ENCODE measurements at places on chromosomes 1 and 21. TPM values are rescaled to one million over a fixed set of nuclear protein-coding genes. Genes with fewer than 3 reads are reported as not detected.

DNA sequence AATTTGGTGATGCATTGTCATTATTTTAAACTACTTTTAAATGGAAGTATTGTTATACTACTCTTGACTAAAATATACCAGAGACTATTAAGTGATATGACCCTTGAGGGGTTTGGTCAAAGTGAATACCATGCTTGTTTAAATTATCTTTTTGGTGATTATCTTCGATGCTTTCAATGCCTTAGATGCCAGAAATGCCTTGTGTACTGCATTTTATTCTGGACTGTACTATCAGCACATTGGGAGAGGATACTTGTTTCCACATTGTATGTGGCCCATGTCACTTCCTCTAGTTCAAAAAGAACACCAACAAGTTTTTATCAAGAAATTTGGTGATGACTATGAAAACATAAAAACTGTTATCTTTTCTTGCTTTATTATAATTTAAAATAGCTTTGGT, 16.3 kb downstream of the MAP3K7CL start:
- H3K36me3 ChIP-seq, result no peaks in the 10 kb centered on the region
- no peaks in the 10 kb centered on the region for H3K27me3 ChIP-seq
- H3K4me1 ChIP-seq, result no peaks in the 10 kb centered on the region
- DNase-seq, result no peak

MAP1LC3C gene
- polyA plus RNA-seq, result not detected

CELF3 gene
- not detected for polyA plus RNA-seq

DNA sequence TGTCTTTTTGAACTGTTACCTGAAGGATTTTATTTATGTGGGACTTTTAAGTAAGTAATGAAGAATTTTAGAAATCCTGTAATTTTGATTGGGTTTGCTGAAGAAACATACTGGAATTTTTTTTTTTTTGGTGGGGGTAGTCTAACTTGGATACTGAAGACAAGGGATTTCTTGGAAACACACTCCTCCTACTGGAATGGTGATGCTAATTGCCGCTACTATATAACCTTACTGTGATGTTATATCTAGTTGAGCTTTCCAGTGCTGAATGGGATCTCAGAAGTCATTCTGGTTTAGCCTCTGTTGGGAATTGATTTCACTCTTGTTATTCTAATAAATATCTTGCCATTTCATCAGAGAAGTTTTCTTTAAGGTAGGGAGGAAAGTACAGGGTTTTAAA, 8.4 kb downstream of the PPP2R5A start:
- H3K27me3 ChIP-seq, result no peaks in the 10 kb centered on the region
- DNase-seq, result no peak
- peaks cover 33% of the 10 kb centered on the region for H3K4me1 ChIP-seq
- H3K27ac ChIP-seq, result no peak overlapping the region
- no peak overlapping the region for H3K4me3 ChIP-seq

GRCh38 chr1:33429332-33429731, 1.6 kb downstream of the PHC2 start:
- H3K36me3 ChIP-seq, result no peaks in the 10 kb centered on the region
- no peak for DNase-seq
- no peak overlapping the region for H3K4me3 ChIP-seq
- H3K27me3 ChIP-seq, result no peaks in the 10 kb centered on the region
- peaks cover 6% of the 10 kb centered on the region for H3K4me1 ChIP-seq

- H3K36me3 ChIP-seq, result no peaks in the 10 kb centered on the region
- no peak overlapping the region for H3K4me3 ChIP-seq
- no peak overlapping the region for H3K27ac ChIP-seq
- no peaks in the 10 kb centered on the region for H3K27me3 ChIP-seq
- DNase-seq, result peak; percentile 50
- H3K4me1 ChIP-seq, result peaks cover 5% of the 10 kb centered on the region
These were observed 642 bp downstream of the HCRTR1 start for GRCh38 chr1:31617916-31618746.

- H3K27me3 ChIP-seq, result no peaks in the 10 kb centered on the region
- peak overlapping the region; percentile 76 for H3K27ac ChIP-seq
- H3K4me1 ChIP-seq, result peaks cover 23% of the 10 kb centered on the region
- no peak for DNase-seq
- H3K4me3 ChIP-seq, result no peak overlapping the region
These were observed 4.6 kb downstream of the COL18A1 start for GRCh38 chr21:45409466-45410150.

GRCh38 chr1:226915672-226915995, 24.5 kb upstream of the COQ8A start:
- no peak for DNase-seq
- H3K4me3 ChIP-seq, result no peak overlapping the region
- H3K27ac ChIP-seq, result no peak overlapping the region
- no peaks in the 10 kb centered on the region for H3K27me3 ChIP-seq

NEK7 gene
- polyA plus RNA-seq, result 11.8 TPM

- H3K4me3 ChIP-seq, result no peak overlapping the region
- H3K4me1 ChIP-seq, result no peaks in the 10 kb centered on the region
- H3K36me3 ChIP-seq, result no peaks in the 10 kb centered on the region
- peaks cover 3% of the 10 kb centered on the region for H3K27me3 ChIP-seq
These were observed 605.8 kb upstream of the ADAMTS5 start for GRCh38 chr21:27572696-27573095.

KCNJ10 gene
- 0.48 TPM for polyA plus RNA-seq

DNA sequence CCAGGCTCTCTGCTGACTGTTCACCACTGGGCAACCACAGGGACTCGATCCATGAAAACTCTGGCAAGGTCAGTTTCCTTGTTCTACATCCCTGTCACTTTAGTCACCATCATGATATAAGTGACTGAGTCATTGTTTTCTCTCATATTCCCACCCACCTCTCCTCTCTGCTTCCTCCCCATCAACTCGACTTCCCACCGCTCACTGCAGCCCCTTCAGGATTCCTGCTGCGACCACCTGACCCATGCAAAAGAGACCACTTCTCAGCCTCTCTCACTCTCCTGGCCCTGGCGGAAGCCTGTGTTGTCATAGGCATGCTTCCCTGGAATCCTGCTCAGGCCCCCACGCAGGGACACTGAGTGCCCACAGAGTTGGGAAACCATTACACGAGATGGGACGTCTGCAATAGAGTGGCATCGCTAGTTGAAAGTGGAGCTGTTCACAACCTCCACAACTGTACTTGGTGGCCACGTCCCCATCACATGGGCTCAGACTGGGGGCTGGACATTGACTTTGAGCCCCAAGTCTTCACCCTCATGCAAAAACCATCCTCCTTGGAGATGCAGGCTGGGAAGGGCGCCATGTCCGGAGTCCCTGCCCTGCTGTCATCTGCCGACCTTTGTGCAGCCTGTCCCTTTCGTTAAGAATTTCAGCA, 1.8 kb upstream of the TFF2 start:
- H3K27me3 ChIP-seq, result no peaks in the 10 kb centered on the region
- no peak overlapping the region for H3K27ac ChIP-seq
- no peak overlapping the region for H3K4me3 ChIP-seq
- no peak for DNase-seq

- no peaks in the 10 kb centered on the region for H3K27me3 ChIP-seq
- peaks cover 13% of the 10 kb centered on the region for H3K4me1 ChIP-seq
- no peak overlapping the region for H3K4me3 ChIP-seq
- H3K36me3 ChIP-seq, result peaks cover 3% of the 10 kb centered on the region
- DNase-seq, result no peak
These were observed 5.4 kb upstream of the TOE1 start for GRCh38 chr1:45334308-45335245.

DNA sequence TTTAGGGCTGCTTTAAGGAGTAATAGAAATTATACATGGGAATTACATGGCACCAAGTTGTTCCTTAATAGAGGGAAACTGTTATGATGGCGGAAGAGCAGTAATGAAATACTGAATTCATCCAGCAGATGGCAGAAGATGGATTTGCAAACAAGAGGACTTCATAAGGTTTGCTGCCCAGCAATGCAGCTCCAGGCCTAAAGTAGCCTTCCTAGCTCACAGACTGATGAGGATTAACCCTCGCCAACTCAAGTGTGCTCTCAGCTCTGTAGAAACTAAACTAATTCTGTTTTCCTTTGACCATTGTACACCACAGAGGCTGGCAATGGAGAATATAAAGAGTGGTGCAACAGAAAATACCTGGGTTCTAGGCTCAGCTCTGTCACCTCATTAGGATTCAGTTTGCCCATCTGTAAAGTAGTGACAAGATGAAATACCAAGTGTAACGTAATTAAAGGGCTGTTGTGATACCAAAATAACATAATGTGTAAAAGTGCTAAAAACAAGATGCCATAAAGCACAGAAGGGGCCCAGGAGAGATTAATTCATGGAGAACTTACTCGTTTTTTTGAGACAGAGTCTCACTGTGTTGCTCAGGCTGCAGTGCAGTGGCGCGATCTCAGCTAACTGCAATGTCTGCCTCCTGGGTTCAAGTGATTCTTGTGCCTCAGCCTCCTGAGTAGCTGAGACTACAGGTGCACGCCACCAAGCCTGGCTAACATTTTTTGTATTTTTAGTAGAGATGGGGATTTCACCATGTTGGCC, 102.4 kb upstream of the SERBP1 start:
- no peak overlapping the region for H3K4me3 ChIP-seq
- H3K27me3 ChIP-seq, result no peaks in the 10 kb centered on the region
- no peak for DNase-seq
- no peaks in the 10 kb centered on the region for H3K36me3 ChIP-seq
- peaks cover 42% of the 10 kb centered on the region for H3K4me1 ChIP-seq

GRCh38 chr1:217622042-217622441, 8.8 kb downstream of the GPATCH2 start:
- H3K36me3 ChIP-seq, result peaks cover 10% of the 10 kb centered on the region
- no peaks in the 10 kb centered on the region for H3K27me3 ChIP-seq
- no peak for DNase-seq
- H3K4me3 ChIP-seq, result no peak overlapping the region
- peaks cover 4% of the 10 kb centered on the region for H3K4me1 ChIP-seq

REN gene
- polyA plus RNA-seq, result 0.15 TPM

DNA sequence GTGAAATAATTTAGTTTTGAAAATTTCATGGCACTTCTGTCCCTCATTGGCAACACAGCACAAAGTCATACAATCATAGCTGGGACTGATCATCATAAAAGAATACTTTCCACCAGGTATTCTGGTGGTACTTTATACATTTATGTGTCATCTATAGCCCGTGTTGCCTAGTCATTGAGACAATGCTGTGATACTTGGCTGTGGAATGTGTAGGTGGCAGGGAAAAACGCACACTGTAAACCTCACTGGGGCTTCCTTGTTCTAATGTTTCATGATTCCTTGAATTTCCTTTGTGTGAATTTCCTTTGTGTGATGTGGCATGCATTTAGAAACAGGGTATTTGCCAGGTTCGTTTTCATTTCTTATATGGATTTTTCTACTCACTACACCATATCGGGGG, 118.3 kb downstream of the FMN2 start:
- no peak overlapping the region for H3K4me3 ChIP-seq
- no peak overlapping the region for H3K27ac ChIP-seq
- no peaks in the 10 kb centered on the region for H3K36me3 ChIP-seq

GRCh38 chr21:15121655-15122120, 56.9 kb upstream of the NRIP1 start:
- peaks cover 2% of the 10 kb centered on the region for H3K4me1 ChIP-seq
- H3K27ac ChIP-seq, result peak overlapping the region; percentile 31
- no peak for DNase-seq

GRCh38 chr1:109925159-109925990, 14.7 kb downstream of the CSF1 start:
- peaks cover 44% of the 10 kb centered on the region for H3K36me3 ChIP-seq
- no peak overlapping the region for H3K4me3 ChIP-seq
- peaks cover 28% of the 10 kb centered on the region for H3K4me1 ChIP-seq
- H3K27ac ChIP-seq, result no peak overlapping the region
- H3K27me3 ChIP-seq, result no peaks in the 10 kb centered on the region

Data from liver (tissue), 10 donors.